Activated naive CD4-positive, alpha-beta T cell treated with anti-CD3 and anti-CD28 coated beads, Interleukin-2, amount 10 ng/mL, durations not matched to agents 7 days and 5 days (primary cell): ENCODE measurements at places on chromosomes 7 and 10.

GRCh38 chr10:3076138-3076537 lies 8.8 kb downstream of the PFKP start:
- DNase-seq = no peak

DNA sequence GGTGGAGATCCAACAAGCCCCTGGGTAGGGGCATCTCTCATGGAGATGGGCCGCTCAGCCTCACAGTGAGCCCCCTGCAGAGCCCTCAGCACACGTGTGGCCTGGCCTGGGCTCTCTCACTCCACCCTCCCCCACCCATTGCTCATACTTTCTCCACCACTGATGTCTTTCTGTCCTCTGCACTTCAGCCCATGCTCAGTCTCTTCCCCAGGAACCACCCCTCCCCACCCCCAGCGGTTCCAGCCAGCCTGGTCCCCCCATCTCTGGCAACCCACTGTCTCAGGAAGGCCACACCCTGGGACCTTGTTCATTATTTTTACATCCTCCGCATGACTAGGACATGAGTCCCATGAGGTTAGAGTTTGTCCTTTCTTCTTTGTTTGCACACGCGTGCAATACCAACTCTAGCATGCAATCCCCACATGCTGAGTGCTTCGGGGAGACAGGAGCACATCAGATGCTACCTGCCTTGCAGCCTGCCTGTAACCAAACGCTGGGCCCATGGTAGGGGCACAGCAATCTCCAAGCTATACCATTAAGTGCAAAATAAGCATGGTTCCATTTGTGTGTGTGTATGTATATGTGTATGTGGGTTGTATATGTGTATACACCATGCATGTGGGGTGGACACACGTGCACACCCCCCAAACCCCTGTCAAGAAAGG lies 408.4 kb upstream of the FOXK1 start:
- DNase-seq = no peak

- no peak for DNase-seq
Observed at GRCh38 chr10:124446830-124447750, 2.7 kb downstream of the NKX1-2 start.

DNA sequence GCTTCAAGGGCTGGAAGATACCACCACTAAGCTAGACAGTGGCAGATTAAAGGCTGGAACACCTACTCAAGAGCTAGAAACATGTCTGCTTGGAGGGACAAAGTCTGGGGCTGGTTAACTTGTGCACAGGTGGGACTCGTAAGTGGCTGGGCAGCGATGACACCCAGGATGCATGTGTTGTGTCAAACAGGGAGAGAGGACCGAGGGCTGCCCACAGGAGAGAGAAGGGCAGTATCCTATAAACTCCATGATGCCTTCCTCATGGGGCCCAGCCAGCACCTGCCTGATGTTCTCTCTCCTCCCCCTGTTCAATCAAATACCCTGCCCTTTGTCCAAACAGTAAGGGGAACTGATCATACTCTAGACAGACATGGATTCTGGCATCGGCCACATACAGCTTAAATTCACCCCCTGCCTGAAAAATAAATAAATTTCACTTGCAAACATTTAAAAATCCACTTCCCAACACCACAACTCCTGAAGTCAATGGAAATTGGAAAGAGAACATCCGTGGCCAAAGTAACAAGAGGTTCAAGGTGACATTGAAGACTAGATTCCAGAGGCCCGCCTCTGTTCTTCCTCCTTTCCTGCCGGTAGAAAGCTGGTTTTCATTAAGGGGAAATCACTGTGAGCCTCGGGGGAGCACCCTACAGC lies 50.6 kb downstream of the CHST15 start:
- DNase-seq = no peak

DNA sequence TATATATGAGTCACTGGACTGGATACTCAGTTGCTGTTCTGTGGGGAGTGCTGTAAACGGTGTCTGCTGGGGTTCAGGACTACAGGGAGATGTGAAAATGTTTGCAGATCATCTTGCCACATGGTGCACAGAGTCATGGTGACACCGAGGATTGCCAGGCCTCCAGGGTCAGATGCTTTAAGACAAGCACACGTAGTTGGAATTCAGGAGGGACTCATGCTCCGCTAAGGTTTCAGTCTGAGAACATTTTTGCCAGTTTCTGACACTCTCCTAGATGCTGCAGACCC lies 211.3 kb downstream of the CXCL12 start:
- DNase-seq = no peak

DNA sequence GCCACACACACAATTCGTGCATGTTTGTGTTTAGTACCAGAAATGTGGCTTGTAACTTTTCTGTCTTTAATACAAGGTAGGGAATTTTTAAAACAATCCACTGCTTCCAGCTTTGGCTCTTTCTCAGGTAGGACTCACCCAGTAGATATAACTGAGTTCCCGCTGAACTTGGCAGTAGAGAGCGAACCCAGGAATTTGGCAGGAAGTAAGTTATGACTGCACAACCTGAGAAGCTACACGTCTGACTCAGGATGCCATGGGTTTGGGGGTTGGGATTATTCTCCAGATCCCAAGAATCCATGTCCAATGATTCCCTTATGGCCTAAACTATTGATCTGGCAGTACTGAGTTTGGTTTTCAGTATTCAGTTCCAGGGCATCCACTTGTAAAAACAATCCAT lies 499.7 kb downstream of the CALN1 start:
- DNase-seq = no peak

- no peak for DNase-seq
Observed at GRCh38 chr7:44063894-44064651, 1.3 kb downstream of the PGAM2 start.

- DNase-seq = no peak
Observed at GRCh38 chr10:78584266-78584665, 484.5 kb upstream of the ZMIZ1 start.

DNA sequence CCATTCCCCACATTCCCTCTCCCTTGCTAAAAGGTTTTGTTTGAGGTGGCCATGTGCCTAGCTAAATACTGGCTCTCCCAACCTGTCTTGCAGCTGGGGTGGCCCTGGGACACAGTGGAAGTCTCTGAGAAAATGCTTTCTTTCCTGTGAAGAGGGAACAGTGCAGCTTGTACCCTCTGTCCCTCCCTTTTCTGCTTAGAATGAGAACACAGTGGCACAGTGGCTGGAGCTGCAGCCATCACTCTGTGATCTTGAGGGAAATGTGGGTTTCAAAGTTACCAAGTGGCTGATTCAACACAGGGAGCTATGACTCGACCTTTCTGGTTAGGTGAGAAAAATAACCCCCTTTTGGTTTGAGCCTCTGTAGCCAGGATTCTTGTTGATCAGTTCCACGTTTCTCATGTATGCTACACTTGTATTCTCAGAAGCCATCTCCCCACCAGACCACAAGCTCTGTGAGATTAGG lies 62.7 kb upstream of the CARD11 start:
- DNase-seq = peak; percentile 53

DNA sequence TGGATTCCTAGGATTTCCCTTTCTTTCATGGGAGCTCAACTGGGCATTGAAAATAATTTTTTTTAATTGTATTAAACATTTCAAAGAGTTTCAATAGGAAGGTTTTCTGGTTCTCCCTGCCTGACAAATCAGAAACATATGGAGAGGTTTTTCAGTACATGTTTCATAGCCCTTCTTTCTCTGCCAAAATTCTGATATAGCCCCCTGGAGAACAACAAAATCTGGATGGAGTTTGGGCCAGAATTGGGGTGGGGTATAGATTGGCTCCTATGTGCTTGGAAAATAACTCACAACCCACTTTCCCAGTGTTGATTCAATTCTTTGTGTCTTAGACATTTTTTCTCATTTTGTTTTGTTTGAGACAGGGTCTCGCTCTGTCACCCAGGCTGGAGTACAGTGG lies 24.6 kb upstream of the EIF4H start:
- DNase-seq = no peak

DNA sequence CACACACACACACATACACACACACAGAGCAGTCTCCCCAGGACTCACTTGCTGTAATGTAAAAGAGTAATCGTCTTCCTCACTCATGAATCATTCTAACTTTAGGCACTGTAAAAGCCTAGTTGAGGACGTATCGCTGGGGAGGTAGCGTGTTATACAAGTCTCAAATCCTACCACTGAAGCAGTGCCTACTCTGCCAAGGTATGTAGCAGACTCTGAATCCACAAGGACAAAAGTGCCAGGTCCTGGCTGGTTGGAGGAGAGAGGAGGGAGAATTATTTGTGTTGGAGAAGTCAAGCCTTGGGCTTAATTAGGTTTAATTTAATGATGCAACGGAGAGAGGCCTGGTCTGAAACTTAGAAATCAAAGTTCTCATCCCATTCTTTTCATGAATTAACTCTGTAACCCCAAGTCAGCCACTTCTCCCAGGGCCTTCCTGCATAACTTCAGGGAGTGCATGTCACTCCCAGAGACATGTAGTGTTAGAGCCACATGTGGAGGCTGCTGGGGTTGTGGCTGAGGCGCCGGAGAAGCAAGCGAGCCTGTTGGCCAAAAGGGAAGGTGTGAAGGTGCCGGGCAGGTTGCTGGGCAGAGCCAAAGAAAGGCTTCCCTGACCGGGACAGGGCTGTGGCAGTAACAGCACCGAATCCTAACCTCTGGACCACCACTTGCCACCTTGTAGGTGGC lies 36.7 kb downstream of the NKX2-3 start:
- no peak for DNase-seq

DNA sequence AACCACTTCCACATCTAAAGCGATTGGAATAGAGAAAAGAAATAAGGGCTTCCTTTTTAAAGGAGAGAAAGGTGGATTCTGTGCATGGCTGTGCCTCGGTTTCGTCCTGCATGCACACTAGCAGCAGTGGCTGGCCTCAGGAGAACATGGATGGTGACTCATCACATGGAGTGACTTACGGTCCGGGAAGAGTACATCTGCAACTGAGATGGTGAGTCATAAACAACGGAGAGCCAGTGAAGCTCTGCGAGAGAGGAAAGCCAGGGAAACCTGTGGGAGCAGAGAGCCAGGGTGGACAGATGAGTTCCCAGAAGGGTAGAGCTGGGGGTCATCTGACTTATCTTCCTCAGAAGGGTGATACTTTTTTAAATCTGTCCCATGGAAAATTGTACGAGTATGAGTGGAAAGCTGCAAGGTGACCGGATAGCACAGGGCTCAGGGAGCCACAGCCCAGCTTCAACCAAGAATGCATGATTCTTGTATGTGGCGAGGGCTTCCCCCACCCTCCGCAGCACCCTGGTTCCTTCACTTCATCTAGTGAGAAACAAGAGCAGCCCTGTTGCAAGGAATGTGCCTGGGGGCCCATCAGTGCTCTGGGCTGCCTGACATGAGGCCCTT lies 259.1 kb downstream of the KLF6 start:
- DNase-seq = no peak

GRCh38 chr10:26779176-26779860 lies 81.4 kb downstream of the ABI1 start:
- DNase-seq = no peak

GRCh38 chr7:44324481-44325200 lies 753 bp downstream of the CAMK2B start:
- no peak for DNase-seq

GRCh38 chr10:129796710-129797420 lies 167.2 kb downstream of the EBF3 start:
- DNase-seq = no peak

DNA sequence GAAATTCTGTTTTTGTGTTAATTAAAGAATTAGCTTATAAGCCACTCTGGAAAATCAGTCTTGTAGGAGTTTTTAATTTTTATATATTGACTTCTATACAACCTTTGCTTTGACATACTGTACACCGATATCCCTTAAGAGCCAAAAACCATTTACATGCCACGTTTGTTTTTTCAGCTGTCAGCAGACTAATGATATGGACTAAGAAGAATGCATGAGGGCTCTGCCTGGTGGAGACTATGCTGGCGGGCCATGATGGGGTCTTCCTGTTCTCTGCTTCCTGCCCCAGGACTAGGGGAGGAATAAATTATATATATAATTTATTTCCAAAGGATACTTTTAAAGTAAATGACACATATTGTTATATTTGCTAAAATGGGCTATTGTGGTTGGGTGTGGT lies 96.3 kb downstream of the CDK14 start:
- DNase-seq = no peak

DNA sequence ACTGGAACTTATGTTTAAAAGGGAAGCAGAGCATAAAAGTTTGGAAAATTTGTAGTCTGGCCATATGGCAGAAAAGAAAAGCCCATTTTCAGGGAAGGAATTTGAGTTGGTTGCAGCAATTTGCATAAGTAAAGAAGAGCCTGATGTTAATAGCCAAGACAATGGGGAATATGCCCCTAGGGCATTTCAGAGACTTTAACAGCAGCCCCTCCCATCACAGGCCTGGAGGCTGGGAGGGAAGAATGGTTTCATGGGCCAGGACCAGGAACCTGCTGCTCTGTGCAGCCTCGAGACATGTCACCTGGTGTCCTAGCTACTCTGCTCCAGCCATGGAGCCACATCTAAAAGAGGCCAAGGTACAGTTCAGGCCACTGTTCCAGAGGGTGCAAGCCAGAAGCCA lies 35.3 kb downstream of the HTR7 start:
- DNase-seq = no peak

DNA sequence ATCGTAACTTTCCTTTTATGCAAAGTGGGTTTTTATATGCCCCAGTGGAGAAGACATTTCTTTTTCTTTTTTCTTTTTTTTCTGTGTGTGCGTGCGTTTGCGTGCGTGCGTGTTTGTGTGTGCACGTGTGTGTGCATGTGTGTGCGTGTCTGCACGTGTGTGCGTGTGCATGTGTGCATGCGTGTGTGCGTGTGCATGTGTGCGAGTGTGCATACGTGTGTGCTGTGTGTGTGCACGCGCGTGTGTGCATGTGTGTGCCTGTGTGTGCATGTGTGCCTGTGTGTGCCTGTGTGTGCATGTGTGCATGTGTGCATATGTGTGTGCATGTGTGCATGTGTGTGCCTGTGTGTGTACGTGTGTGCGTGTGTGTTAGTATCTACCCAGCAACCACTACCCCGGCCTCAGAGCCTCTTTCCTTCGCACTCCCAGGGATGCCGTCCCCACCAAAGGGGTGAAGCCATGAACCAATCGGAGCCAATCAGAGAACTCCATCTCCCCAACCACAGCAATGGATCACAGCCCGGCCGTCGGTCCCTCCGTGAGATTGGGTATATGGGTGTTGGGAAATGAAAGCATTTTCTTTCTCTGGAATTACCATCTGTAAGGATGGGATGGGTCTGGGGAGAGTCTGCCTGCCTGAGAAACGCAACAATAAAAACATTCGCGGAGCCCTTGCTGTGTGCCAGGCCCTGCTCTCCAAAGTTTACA lies 92.3 kb downstream of the ELFN1 start:
- no peak for DNase-seq

- DNase-seq = no peak
Observed at GRCh38 chr7:79984210-79984609, 150.4 kb upstream of the GNAI1 start.

DNA sequence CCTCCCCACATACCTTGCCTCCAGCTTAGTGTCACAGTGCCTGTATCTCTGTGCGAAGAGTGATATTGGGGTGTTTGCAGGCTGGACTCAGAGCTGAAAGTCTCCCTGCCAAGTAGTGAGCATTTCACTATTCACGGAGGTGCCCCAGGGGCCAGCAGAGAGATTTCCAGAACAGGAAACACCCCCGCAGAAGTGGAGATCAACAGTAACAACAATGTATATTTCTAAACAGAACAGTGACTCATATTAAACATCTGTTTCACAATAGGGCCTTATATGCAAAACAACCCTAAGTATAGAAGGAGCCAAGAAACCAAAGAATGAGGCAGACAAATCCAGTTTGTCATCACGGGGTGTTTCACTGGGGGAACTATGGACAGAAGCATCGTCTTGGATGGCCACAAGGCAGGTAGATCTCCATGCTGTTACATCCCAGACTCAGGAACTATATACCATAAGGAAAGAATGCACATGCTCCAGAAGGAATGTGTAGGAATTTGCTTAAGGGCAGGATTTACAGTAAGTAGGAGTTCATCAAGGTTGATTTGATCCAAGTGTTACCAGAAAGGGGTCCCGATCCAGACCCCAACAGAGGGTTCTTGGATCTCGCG lies 29.3 kb upstream of the CCL24 start:
- DNase-seq = no peak

- no peak for DNase-seq
Observed at GRCh38 chr7:40288827-40289226, 154.0 kb downstream of the SUGCT start.
